ENCODE measurements at places on chromosomes 5 and 9.

DNA sequence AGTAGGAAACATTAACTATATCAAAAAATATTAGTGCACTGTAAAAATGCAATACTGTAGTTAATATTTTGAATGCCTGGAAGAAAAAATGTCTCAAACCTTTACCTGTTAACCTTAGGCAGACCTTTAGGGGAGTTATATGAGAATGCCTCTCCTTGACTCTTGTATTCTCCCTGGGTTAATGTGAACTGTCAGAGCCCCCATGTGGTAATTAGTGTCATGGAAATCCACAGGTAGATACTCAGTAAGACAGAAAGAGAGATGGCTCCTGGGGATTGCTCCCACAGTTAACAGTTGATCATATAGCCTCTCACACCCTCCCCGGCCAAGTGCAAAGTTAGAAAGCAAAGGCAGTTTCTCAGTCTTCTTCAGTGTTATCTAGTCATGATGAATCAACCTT lies 742.8 kb downstream of the NR2F1-AS1 start:
- no peak for DNase-seq

DNA sequence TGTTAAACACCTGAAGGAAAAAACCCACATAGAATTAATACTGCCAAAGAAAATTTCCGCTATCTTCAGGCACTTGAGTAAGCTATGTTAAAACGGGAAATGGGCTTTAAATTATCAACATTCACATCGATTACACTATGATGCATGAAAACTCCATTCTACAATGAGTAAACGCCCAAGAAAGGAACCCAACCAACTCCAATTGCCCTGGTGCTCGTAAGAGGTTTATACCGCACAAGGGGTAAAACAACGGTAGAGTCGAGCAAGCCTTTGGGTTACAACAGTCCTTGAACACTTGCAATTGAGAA lies 1.0 kb downstream of the AGTPBP1 start:
- no peak for DNase-seq

- no peak for DNase-seq
Measured at GRCh38 chr5:75463726-75464125, 47.7 kb downstream of the CERT1 start.

GRCh38 chr5:40465416-40465815 lies 214.3 kb upstream of the PTGER4 start:
- DNase-seq, result no peak

DNA sequence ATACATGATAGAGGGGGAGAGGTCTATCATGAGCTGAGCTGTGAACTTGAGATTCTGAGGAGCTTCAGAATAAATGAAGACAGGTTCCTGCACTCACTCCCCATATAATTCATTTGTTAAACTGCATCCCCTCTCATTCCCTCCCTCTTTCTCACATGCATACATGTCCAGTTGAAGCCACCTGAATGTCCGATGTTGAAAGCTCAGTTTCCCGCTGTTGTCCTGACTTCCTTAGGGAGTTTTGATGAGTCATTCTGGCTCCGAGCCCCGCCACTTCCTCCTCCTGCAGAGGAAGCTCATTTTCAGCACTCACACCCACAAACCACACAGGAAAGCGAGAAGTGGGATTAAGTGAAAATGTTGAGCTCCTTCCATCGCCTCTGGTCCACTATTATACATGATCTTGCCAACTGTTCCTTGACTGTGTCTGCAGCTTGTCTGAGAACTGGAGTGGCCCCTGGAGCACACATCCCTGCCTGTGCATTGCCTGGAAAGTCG lies 121.2 kb downstream of the CEMIP2 start:
- DNase-seq, result no peak

GRCh38 chr5:2892466-2893000 lies 141.1 kb upstream of the IRX2 start:
- no peak for DNase-seq

DNA sequence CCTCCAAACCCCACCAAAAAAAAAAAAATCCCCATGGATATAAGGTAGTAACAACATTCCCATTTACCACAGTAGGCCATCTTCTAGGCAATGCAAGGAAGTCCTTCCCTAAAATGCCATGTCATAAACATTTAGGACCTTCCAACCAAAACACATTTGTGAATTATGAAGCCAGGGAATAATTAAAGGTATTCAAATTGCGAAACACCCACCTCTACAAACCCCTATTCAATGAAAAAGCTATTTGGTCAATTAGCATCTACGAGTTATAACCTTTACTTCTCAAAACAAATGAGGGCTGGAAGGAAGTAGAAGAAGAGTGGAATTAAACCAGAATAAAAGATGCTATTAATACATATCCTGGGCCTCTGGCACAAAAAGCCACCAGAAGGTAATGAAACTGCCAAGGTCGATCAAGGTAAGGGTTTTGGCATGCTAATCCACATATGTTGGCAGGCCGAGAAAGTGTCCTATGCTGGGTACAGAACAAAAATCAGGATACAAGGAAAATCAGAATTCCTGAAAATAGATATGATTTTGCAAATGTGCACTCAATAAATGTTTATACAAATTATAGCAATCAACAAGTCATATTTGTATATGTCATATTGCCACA lies 47.7 kb downstream of the MTMR12 start:
- no peak for DNase-seq

DNA sequence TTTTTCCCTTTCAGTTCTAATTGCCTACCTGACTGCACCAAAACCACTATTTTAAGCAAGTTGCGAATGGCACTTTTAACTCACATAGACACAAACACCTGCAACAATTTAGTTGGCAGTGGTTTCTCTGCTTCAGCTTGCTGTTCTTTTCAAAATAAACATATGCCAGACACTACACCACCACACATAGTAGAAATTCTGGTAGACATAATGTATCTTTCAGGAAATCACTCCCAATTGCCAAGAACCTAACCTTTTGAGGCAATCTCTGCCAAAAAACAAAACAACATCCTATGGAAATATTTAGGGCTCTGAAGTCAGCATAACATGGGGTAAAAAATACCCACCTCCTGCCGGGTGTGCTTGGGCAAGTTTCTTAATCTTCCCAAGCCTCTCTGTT lies 27.7 kb downstream of the GLIS3 start:
- DNase-seq, result no peak

- DNase-seq, result no peak
Measured at GRCh38 chr5:176824604-176825003, 14.2 kb downstream of the UNC5A start.

DNA sequence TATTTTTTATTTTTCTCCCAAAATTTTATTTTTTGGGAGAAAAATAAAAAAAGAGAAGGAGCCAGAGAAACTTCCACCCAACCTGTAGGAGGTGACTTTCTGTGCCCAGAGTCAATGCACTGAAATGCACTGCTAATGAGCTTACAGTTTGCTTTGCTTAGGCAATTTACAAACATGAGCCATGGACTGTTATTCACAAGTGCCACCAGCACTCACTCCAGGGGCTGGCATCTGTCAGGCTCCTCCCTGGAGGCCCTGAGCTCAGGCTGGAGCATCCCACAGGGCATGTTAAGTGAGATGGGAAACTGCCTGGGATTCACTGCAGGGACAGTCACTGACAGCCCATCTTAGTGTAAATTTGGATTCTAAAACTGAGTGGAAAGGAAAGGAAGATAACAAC lies 74.9 kb downstream of the FANCC start:
- DNase-seq, result no peak

DNA sequence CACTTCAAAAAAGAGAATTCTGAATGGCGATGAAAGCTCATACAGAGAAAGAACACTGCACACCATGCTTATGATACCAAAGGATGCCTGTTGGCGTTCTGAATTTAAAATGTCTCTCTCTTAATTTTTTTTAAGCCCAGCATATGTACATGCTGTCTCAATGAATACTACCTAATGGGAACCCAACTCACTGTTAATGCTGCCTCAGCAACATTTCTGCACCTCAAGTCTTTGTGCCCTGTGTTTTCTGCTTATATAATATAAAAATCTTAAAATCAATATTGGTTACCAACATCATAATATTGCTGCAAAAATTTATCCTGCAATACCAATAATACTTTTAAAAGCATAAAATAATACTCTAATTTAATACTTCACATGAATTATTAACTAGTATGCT lies 44.1 kb upstream of the POU5F2 start:
- no peak for DNase-seq

DNA sequence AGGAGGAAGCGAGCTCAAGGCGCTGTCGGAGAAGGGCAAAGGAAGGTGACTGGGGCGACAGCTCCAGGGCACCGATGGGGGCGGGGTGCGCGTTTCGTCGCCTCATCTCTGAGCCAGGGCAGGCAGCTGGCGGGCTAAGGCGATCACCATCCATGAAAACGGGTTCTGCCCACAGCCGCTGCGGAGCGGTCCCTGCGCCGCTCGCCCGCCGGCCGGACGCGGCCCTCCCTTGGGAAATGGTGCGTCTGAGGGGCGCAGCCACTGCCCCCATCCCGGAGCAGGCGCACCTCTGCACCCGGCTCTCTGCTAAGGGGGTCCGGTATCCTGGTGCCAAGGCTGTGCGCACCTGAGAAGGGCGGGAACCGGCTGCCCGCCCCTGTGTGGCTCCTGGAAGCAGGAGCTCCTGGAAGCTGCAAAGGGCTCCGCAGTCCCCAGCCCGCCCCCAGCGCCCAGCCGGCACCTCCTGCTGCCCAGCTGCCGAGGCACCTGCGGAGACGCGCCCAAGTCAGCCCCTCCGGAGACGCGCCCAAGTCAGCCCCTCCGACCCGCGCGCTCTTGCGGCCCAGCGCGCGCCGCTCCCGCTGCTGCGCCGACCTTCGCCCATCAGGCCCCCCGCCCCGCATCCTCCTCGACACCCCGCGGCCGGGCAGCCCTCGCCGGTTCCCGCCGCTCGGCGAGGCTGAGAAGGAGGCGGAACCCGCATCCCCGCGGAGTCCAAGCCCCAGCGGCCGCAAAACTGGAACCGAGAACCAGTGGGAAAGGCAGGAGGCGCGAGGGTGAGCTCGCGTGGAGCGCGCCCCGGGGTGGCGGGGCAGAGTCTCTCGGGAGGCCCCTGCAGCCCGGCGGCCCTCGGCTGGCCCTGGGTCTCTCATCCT lies 757 bp downstream of the ANKRD34B start:
- DNase-seq, result no peak

GRCh38 chr9:136086213-136086881 lies 8.7 kb downstream of the NACC2 start:
- DNase-seq, result no peak

GRCh38 chr9:122904466-122904822 lies 715 bp downstream of the RC3H2 start:
- no peak for DNase-seq

DNA sequence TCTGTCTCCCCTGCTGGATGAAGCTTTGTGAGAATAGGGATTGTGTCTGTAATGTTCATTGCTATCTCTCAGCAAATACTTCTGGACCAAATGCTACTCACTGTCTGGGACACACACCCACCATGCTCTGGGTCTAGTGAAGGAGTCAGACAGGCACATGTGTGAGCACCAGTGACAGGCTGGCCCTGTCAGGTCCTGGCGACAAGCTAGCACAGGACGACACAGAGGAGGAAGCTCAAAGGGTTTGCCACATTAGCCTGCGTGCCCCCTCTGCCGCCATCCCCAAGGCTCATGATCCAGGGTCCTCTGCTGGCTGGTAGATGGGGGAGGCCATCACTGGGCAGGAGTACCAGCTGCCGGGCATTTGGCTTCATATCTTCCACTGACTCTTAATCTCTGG lies 23.3 kb downstream of the LRSAM1 start:
- DNase-seq, result no peak

GRCh38 chr5:40716590-40716989 lies 36.9 kb downstream of the PTGER4 start:
- DNase-seq, result no peak

DNA sequence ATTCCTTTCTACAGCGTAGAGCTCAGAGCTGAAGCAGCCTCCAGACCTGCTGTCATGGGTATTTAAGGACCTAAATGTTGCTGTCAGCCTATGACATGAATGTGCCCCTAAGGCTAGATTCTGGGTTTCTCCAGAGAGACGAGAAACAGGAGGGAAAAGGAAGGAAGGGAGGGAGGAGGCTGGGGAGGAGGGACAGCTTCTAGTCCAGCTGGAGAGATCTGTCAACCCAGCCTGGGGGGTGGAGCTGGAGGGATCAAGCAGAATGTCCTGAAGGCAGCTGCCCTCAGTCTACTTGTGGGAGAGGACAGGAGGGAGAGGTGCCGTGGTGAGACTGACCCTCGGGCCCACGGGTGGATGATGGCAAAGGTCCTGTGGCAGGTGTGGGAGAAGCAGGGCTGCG lies 1.1 kb upstream of the DBH start:
- no peak for DNase-seq

GRCh38 chr5:61999371-61999770 lies 306.6 kb upstream of the KIF2A start:
- DNase-seq, result no peak

GRCh38 chr5:141618030-141618803 lies 583 bp downstream of the DIAPH1 start:
- no peak for DNase-seq

GRCh38 chr5:149223081-149223848 lies 48.4 kb upstream of the AFAP1L1 start:
- no peak for DNase-seq

GRCh38 chr5:65338606-65339151 lies 143.0 kb downstream of the ADAMTS6 start:
- no peak for DNase-seq
